Stimulated activated CD4-positive, alpha-beta T cell treated with anti-CD3 and anti-CD28 coated beads, Interleukin-2, amount 100 ng/mL, for 4 hours (primary cell): ENCODE measurements at places on chromosomes 11 and 22.
A peak's percentile ranks its signal among the peaks of the same experiment; 100 is the strongest.

DNA sequence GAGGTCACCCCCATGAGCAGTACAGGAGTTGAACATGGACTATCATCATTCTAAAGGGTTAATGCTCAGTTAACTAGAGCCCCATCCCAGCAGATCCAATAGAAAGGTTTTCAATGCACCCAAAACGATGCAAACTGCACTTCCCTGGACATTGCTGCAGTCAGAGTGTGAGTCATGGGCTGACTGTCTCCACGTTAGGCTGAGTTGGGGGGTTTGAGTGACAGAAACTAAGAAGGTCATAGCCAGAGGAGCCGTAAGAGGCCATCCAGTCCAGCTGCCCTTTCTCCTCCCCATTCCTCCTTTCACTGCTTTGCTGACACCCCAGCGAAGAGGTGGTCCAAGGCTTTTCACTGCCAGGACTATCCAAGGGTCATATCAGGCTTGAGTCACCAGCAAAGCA lies 10.5 kb upstream of the OR2AT4 start:
- DNase-seq, result no peak

DNA sequence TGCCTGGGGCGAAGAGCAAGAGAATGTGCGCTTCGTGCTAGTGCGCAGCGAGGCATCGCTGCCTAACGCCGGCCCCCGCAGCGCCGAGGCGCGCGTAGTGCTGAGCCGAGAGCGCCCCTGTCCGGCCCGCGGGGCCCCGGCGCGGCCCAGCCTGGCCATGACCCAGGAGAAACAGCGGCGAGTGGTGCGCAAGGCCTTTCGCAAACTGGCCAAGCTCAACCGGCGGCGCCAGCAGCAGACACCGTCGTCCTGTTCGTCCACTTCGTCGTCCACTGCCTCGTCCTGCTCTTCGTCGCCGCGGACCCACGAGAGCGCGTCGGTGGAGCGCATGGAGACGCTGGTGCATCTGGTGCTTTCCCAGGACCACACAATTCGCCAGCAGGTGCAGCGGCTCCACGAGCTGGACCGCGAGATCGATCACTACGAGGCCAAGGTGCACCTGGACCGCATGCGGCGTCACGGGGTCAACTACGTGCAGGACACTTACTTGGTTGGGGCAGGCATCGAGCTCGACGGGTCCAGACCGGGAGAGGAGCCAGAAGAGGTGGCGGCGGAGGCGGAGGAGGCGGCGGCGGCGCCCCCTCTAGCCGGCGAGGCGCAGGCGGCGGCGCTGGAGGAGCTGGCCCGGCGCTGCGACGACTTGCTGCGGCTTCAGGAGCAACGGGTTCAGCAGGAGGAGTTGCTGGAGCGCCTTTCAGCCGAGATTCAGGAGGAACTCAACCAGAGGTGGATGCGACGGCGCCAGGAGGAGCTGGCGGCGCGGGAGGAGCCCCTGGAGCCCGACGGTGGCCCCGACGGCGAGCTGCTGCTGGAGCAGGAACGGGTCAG lies 1.0 kb downstream of the RASSF10 start:
- DNase-seq, result no peak

GRCh38 chr11:85710917-85711316 lies 24.9 kb upstream of the CCDC89 start:
- no peak for DNase-seq

GRCh38 chr11:8252388-8252787 lies 11.3 kb downstream of the LMO1 start:
- DNase-seq, result no peak

DNA sequence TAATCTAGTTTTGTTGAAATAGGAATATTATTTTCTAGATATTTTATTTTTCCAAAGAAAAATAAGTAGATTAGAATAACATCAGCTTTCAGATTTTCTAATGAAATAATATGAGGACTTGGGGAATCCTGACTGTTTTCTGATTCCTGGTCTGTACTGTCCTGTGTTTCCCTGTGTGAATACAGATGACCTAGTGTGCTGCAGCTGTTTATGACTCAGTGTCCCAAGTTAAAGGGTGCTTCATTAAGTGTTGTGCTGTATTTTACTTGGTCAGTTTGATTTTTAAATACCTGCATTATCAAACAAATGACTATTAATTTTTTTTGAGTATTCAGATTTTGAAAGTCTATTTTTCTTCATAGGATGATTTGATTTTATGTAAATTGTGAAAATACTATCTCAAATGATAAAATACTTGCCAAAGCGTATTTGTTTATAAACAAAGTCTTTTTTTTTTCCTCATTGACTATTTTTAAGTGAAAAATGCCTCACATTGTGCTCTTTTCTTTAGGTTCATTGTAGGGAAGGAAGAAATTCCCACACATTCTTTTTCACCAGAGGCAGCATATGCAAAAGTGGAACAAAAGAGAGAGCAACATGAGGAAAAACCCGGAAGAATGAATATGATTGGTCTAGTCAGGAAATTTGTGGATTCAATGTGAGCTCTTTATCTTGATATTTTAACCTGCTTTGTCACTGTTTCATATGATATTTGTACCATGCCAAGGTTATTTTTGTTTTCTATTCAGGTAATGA lies 264.2 kb downstream of the TMEM135 start:
- DNase-seq, result no peak

GRCh38 chr22:46593211-46593681 lies 26.9 kb upstream of the GRAMD4 start:
- no peak for DNase-seq

DNA sequence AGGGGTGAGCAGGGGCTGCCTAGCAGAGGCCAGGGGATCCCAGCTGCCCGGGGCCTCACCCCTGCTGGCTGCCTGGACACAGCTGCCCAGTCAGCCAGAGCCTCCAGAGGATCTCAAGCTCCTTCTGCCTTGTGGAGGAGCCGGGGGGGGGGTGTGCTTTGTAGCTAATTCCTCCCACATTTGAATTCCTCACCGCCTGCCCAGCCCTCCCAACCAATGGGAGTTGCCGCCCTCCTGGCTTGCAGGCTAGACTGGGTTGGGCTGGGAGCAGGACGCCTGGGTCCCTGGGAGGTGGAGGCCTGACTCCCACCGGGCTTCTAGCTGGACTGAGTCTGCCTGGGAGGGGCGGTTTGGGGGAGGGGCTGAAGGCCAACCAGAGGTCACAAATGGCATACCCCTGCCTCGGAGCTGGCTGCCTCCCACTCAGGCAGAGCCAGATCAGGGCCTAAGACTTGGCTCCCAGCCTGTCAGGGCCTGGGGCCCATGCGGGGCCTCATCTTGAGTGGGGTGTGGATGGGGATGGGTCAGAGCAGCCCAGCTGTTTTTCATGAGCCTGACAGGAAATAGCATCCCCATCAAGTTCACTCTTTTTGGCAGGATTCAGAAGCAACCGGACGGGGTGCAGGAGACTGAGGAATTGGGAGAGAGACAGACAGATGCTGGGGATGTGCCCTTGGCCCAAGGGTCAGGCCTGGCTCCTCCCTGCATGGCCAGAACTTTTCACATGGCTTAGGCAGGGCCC lies 29.2 kb upstream of the PDE2A start:
- no peak for DNase-seq

GRCh38 chr11:6717426-6717825 lies 34.3 kb upstream of the MRPL17 start:
- no peak for DNase-seq

DNA sequence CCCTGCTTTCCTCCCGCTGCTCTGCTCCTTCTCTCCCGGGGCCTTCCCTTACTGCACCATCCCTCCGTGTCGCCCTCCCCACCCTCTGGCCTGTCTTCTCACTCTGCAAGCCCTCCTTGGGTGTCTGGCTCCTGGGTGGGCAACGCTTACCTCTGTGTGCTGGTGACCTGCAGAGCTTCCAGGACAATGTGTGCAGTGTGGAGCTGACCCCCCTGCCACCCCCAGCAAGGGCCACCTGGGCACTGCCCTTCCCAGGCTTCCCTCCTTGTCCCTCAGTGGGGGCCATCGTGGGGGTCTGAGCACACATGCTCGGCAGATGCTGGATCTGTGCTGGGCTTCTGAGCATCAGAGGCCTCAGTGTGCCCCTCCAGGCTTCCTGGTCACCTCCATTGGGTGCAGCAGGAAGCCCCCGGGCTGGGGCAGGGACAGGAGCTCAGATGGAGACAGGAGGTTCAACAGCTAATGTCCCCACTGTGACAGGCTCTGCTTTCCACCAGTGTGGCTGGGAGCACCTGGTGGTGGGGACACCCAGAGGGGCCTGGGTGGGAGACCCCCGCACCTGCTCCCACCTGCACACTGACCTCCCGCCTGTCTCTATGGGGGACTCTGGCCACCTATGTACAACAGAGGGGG lies 7.8 kb upstream of the BRSK2 start:
- DNase-seq, result no peak

DNA sequence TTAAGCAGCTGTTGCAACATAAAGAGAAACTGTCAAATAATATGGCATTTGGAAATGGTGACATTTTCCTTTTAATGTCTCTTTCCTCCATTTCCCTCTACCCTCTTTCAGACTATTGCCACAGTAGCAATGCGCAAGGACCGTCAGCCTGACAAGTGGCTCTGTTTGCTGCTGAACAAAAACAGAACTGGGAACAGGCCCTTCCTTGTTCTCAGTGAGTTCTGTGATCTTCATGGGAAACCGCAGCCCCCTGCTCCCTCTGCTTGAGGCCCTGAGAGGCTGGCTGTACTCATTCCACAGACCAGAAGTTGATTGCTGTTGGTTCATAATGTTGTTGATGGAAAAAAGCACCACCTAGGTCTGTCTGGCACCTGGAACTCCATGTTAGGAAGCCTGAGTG lies 559.7 kb downstream of the OPCML start:
- DNase-seq, result no peak

DNA sequence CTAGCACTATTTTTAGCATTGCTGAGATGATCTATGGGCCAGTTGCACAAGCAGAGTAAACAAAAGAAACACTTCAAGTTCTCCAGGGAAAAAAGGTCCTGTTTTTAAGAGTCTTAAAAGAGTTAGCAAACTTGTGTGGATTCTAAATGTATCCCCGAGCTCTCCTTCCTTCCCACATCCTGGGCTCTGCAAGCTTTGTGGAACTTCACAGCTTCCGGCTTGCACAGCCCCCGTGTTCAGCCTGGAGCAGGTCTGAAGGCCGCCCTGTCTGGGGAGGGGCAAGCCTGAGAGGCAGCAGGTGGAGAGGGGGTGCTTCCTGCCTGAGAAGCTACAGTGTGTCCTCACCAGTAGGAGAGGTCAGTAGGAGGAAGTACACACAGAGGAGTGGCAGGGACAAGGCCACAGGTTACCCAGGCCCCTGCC lies 35.1 kb upstream of the SUSD2 start:
- no peak for DNase-seq

GRCh38 chr22:42673898-42674401 lies 24.8 kb upstream of the CYB5R3 start:
- DNase-seq, result no peak

- DNase-seq, result no peak
These were observed 1455.3 kb downstream of the BRD1 start for GRCh38 chr22:48372390-48372789.

DNA sequence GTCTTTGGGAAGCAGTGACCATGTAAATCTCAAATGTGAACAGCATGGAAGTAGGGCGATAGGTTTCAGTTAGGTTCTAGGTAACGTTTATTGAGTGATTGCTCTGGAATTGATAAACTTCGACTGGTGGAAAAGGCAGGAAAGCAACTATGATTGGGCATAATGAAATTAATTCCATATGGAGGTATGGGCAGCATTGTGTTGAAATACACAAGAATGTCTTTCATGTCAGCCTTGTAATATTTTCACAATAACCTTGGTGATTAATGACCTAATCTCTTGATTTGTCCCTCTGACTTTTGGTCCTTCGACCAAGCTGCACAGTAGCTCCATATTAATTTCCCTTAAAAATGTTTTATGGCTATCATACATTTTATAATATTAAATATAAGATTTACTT lies 2.8 kb downstream of the CEP57 start:
- DNase-seq, result no peak

GRCh38 chr11:11476499-11476898 lies 123.4 kb upstream of the CSNK2A3 start:
- DNase-seq, result no peak

- no peak for DNase-seq
These were observed 166.2 kb downstream of the PGR start for GRCh38 chr11:100963375-100963774.

DNA sequence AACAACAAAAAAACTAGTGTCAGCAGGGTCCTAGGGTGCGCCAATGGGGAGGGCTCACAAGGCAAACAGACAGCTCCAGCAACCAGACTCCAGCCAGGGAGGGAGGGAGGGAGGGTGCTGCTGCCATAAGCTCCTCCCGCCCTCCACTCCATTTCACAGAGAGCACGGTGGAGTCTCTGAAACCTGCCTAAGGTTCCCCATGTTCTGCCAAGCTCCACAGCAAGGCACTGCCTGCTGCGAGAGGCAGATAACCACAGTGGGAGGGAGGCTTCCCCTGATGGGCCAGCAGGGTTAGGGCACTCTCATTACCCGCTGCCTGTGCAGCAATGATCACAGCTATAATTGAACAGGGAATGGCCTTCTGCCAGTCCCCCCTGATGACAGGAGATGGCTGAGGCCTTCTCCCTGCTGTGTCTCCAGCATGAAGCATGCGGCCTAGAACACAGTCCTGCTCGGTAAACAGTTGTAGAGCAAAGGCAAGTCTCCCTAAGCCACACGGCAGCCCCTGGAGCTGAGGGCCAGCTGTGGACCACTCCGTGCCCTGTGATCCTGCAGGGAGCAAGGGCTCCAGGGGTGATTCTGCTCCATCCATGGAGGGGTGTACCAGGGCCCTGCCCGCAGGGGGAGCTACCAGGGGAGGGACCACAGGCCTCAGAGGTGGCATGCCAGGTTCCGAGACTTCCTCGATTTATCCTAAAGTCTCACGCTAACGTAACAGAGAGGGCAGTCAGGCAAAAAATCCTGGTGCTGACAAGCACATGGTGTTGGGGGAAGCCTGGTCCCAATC lies 42.9 kb downstream of the PC start:
- no peak for DNase-seq

- DNase-seq, result peak; percentile 23
These were observed 470 bp downstream of the C11orf98 start for GRCh38 chr11:62664405-62665074.

GRCh38 chr22:40922484-40923303 lies 28.5 kb upstream of the RBX1 start:
- peak; percentile 5 for DNase-seq

DNA sequence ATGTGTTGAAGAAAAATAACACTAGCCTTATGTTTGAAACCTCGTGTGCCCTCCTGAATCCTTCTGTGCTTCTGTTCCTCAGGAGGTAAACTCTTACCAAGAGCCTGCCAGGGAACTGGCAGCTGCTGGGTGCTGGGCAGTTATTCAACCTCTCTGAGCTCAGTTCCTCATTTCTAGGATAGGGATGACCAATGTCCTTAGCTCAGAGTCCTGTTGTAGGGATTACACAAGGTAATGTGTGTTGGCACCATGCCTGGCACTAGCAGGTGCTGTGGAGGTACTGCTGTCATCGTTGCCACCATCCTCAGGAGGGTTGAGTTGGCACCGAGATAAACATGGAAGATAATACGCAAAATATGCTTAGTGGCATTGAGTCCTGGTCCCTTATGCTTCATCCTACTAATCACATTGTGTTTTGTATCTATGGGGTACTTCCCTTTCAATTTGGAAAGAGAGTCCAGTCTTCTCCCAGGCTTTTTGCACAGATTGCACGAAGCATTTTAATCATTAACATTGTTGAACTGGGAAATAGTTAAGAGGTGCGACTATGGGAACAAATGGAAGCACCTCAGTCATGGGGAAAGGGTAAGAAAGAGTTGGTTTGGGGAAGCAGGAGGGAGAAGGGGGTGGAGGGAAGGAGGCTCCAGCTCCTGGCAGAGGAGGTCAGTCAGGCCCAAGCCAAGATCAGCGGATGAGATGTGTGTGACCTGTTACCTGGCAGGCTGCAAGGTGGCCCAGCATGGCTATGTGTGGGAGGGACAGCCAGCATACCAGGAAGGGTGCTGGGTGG lies 56.7 kb downstream of the CABIN1 start:
- DNase-seq, result no peak

- DNase-seq, result no peak
These were observed 91.0 kb downstream of the WNT7B start for GRCh38 chr22:45885941-45886395.
